ENCODE measurements at places on chromosomes 6 and 20. TPM values are rescaled to one million over a fixed set of nuclear protein-coding genes. Genes with fewer than 3 reads are reported as not detected.

FAM83B gene
- total RNA-seq: 0.49 TPM

CDH26 gene
- total RNA-seq: 2.5 TPM

THEMIS gene
- total RNA-seq: 0.25 TPM

PHACTR2 gene
- 17.2 TPM for total RNA-seq

GSTA4 gene
- 93.4 TPM for total RNA-seq

Measured in temporal lobe (tissue), 4 donors.